ENCODE measurements at places on chromosomes 1 and 21.

- peak; percentile 14 for DNase-seq
These were observed 292.0 kb downstream of the DUSP10 start for GRCh38 chr1:221449801-221450470.

GRCh38 chr1:114482585-114482984 is 28.4 kb downstream of the TRIM33 start:
- peak; percentile 51 for DNase-seq

DNA sequence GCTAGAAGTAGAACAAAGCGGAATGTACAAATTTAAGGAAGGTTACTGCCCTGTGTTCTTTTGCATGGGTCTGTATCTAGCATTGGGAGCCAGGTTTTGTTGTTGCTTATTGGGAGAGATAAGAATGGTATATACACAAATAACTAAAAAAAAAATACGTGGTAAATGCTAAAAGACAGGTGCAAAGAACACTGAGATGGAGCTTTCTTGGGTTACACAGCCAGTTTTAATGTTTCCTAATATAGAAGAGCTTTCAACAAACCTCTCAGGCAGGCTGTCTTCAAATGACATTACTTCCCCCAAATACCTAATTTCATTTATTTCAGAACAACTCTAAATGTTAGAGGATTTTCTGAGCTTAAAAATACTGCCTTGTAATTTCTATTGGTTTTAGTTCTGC is 1.4 kb upstream of the MDM4 start:
- DNase-seq = no peak

GRCh38 chr1:1200876-1201810 is 5.2 kb downstream of the TNFRSF18 start:
- peak; percentile 87 for DNase-seq

GRCh38 chr1:113438505-113439276 is 48.4 kb downstream of the MAGI3 start:
- DNase-seq = no peak

GRCh38 chr1:246769306-246769705 is 45.1 kb downstream of the SCCPDH start:
- no peak for DNase-seq

DNA sequence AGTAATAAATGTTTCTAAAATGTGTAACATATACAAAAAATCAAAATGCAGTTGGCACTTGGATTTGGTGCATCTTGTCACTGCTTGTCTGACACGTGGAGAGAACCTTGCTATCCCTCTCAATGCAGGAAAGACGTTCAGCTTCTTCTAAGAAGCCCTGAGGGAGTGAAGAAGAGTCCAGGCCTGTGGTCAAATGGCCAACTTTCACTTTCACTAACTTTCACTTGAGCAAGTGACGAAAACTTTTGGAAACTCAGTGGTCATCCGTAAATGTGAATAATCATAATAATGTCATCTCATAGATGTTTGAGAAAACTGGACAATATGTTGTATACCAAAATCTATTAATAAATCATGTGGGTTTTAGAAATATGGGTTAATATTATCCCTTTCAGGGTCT is 61.9 kb downstream of the ERG start:
- no peak for DNase-seq

GRCh38 chr1:176897350-176898236 is 266.9 kb downstream of the ASTN1 start:
- DNase-seq = peak; percentile 52

DNA sequence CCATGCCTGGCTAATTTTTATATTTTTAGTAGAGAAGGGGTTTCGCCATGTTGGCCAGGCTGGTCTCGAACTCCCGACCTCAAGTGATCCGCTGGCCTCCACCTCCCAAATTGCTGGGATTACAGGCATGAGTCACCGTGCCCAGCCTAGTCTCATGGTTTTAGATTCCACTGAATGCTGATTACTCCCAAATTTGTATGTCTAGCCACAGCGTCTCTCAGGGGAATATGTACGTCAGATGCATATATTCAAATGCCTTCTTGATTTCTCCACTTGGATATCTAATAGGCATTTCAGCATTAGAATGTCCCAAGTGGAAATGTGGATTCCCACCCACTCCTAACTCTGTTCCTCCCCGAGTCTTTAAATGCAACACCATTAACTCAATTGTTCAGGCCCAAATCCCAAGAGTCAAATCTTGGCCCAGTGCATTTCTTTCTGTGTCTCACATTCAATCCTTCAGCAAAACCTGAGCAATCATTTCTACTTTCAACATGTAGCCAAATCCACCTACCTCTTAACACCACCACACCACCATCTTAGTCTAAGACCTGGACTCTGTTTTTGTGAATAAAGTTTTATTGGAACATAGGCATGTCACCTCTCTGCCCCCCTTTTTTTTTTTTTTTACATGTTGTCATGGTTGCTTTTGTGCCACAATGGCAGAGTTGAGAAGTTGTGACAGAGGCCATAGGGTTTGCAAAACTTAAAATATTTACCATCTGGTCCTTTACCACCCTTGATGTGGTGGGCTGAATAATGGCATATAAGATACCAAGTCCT is 9.8 kb upstream of the CAMTA1 start:
- no peak for DNase-seq

DNA sequence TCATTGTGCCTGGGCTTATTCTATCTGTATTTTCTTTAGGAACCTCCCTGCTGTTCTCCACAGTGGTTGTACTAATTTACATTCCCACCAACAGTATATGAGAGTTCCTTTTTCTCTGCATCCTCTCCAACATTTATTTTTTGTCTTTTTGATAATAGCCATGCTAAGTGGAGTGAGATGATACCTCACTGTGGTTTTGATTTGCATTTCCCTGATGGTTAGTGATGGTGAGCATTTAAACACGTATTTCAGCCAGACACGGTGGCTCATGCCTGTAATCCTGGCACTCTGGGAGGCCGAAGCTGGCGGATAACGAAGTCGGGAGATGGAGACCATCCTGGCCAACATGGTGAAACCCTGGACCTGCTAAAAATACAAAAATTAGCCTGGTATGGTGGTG is 57.9 kb downstream of the SLAMF6 start:
- no peak for DNase-seq

DNA sequence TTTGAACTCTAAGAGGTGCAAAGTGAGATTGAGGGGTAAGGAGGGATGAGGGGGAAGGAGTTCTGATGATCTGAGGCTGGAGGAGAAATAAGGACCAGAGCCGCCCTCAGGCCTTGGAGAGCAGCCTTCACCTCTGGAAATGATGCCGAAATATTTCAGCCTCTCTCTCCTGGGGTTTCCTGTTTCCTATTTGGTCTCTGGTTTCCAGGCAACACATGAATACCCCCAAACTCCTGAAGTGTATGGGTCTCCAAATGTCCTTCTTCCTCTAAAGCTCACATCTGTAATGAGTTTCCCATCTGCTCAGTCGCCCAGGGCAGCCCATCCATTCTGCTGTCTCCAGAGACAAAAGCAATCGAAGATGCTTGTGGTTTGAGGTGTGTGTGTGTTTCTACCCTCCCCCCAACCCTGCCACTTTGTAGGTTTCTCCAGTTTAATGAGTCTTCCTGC is 52.0 kb upstream of the FAM20B start:
- DNase-seq = no peak

GRCh38 chr1:232621050-232621449 is 8.9 kb downstream of the SIPA1L2 start:
- no peak for DNase-seq

DNA sequence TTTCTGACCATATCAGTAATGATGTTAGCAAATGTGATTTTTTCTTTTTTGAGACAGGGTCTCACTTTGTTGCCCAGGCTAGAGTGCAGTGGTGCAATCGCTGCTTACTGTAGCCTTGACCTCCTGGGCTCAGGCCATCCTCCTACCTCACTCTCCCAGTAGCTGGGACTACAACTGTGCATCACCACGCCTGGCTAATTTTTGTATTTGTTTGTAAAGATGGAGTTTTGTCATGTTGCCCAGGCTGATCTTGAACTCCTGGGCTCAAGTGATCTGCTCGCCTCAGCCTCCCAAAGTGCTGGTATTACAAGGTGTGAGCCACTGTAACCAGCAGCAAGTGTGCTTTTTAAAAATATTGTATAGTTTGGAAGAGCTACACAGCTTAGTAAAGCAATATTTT is 4.1 kb upstream of the CFAP107 start:
- no peak for DNase-seq

DNA sequence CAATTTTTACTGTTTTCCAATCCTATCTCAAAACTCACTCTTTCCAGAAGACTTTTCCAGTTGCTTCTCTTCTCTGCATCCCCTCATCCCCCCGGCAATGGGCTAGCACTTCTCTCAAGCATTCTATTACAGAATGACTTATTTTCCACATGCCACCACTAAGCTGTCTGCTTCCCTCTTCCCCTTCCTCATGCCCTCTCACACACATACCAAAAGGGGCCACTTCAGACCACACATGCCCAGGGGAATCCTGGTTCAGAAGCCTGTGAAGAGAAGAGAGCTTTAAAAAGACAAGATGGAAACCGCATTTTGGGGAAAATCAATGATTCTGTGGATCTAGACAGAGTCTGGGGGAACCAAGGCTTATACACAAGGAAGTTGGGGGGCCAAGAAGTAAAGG is 8.4 kb upstream of the LORICRIN start:
- no peak for DNase-seq

DNA sequence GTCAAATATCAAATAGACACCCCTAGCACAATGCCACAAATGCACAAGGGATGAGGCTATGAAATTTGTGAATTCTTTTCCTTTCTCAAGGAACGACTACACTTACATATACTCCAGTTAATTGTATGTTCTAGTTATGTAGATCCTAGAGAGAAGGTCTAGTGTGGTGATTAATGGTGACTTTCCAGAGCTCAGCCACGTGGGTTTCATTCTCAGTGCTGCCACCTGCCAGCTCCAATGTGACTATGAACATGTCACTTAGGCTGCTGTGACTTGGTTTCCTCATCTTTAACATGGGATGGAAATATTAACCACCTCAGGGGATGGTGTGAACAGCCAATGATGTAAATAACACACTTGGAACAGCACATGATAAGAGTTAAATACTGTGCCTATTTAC is 138.3 kb downstream of the APP start:
- DNase-seq = no peak

DNA sequence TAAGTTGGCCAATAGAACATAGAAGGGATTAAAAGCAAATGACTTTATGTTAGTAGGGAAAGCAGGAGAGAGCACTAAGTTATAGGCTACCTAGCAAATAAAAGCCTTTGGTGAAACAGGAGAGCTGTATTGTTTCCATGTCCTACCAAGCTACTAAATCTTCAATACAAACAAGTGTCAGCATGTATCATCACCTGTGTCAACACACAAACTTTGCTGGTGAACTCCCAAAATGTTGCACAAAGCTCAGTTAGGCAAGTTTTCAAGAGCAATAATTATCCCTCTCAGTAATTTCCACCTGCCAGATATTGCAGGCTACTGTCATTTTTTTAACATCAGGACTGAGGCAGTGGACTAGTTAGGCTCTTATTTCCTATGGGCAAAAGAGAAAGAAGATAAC is 77.7 kb upstream of the ADAM30 start:
- DNase-seq = no peak

- DNase-seq = no peak
These were observed 157.8 kb downstream of the LHX8 start for GRCh38 chr1:75292013-75292412.

DNA sequence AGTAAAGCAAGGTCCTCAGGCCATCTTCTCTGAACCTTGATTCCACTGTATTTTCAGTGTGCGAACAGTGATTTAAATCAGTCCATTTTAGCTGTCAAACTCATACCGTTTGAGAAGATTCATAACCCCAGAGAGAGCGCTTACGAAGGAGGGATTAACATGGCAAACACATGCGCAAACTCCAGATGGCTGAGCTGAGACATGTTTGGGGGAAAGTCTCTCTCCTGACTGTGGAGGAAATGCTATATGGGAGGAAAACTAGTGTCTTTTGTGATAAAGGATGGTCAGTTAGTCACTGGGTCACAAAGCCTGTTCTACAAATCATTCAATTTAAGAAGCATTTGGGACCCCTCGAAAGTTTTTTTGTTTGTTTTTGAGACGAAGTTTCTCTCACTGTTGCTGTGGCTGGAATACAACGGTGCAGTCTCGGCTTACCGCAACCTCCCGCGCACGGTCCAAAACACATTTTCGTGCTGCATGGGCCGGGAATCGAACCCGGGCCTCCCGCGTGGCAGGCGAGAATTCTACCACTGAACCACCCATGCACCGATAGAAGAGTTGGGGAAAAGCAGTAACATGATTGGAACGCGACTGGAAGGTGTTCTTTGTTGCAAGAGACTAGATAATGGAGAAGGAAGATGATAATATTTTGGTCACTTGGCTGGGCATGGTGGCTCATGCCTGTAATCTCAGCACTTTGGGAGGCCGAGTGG is 58.4 kb upstream of the CXADR start:
- no peak for DNase-seq

DNA sequence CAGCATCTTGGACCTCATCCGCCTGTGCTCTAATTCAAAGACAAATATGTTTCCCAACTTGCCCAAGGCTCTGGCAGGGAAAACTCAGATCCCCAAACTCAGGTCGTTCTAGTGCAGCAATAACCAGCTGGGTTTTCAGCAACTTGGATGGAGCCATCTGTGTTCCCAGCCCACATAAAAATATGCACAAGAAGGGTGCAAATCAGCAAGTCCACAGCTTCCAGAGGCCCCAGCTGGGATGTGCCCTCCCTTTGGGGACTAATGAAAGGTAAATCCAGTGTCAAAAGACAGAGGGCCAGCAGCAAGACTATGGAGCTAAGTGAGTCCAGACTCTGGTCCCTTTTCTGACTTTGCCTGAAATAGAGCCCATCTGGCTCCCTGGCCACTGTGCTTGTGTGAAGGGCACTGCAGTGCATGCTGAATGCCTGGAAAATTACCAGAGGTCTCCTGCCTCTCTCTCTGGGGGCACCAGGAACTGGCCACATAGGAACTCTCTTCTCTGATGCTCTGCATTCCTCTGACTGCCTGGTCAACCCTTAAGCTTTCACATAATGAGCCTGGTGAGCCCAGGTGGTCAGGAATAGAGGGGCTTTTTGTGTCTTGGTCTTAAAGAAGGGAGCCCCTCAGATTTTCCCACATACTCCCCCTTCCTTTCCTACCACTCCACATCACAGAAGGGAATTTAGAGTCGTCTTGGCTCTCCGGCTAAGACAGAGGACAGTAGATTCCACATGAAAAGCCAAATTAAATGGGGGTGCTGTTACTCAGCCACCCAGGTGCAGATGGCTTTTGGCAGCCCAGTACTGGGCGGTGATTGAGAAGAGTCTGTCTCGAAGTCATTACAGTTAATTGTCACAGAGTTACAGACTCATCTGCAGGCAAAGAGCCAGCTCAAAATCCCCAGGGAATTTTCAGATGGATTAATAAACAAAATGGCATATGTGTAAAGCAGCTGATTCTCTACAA is 88.1 kb upstream of the C1orf21 start:
- DNase-seq = no peak

- no peak for DNase-seq
These were observed 5.7 kb upstream of the IFFO2 start for GRCh38 chr1:18962121-18962721.

- no peak for DNase-seq
These were observed 243.6 kb upstream of the DMRTA2 start for GRCh38 chr1:50666849-50667248.

DNA sequence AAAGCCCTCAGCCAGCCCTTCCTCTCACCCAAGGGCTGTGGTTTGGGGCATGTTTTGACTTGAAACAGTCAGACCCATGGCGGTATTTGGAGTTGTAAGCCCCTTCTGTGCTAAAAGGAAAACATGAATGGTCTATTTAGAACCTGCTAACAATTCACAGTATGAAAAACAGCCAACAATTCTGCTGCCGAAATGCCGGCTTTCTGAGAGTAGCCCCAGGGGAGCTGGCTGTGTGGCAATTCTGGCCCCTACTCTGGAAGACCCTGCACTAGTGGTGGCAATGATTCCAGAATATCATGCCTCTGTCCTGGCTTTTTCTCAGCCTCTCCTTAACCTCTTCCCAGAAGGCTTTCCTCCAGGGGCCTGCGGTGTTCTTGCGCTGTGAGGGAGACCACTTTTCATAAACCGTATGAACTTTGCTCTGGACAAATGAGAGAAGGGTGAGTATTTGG is 118.7 kb downstream of the EDEM3 start:
- no peak for DNase-seq

Measured in GM10248 (cell line).